ENCODE measurements at places on chromosomes 7 and 10.

- DNase-seq: no peak
Measured at GRCh38 chr10:84842593-84842992, 514.2 kb downstream of the CCSER2 start.

GRCh38 chr10:13018171-13018570, 16.7 kb upstream of the CCDC3 start:
- no peak for DNase-seq

DNA sequence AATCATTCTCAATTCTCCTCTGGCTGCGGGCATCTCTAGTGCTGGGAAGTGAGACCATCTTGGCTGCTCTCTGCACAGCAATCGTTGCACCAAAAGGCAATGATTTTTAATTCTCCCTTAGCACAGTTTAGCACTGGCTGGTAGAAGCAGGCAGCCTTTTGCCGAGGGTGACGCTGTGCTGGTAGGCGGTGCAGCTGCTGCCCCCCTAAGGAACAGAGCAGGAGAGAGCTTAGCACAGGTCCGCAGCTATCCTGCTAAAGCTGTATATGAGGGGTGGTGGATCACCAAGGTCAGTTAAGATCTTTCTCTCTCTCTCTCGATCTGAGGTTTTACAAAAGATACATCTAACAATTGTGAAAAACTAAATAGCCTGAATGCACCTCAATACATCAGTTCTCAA, 390.1 kb downstream of the GATA3 start:
- peak; percentile 13 for DNase-seq

GRCh38 chr10:4947635-4948596, 15.3 kb upstream of the AKR1C1 start:
- no peak for DNase-seq

- no peak for DNase-seq
Measured at GRCh38 chr10:132162590-132163277, 24.0 kb upstream of the DPYSL4 start.

- no peak for DNase-seq
Measured at GRCh38 chr7:46933596-46933995, 648.3 kb downstream of the TNS3 start.
